Endothelial cell (in vitro differentiated cells): ENCODE measurements at places on chromosomes 3 and 15.

- no peak for DNase-seq
Observed at GRCh38 chr3:18246336-18247060, 178.6 kb downstream of the SATB1 start.

- no peak for DNase-seq
Observed at GRCh38 chr3:49769926-49770325, 16.4 kb downstream of the IP6K1 start.

GRCh38 chr3:100902572-100902971 is 90.6 kb downstream of the ABI3BP start:
- DNase-seq = no peak

DNA sequence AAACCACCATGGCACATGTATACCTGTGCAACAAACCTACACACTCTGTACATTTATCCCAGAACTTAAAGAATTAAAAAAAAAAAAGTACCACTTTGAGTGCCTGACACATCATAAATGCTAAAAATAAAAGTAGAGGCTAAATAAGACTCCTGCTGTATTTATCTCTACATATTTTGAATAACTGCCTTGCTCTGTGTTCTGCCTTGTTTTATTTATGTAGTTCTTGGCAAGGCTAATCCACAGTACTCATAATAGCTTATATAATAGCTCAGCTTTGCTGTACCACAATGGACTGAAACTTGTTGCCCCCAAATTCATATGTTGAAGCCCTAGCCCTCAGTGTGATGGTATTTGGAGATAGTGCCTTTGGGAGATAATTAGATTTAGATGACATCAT is 95.4 kb upstream of the ADAMTS9 start:
- no peak for DNase-seq

DNA sequence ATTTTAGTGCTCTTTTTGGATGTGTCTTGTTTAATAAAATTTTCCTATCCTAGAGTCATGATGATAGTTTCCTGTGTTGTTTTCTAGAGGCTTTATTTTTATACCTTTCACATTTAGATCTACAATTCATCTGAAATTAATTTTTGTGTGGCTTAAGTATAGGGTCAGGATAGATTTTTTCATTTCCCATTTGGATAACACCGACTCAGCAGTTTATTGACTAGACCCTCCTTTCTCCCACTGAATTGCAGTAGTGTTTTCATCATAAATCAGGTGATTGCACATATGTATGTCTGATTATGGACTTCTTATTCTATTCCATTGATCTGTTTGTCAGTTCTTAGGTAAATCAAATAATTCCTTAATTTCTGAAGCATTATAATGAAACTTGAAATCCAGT is 10.4 kb downstream of the PRR23A start:
- DNase-seq = no peak

DNA sequence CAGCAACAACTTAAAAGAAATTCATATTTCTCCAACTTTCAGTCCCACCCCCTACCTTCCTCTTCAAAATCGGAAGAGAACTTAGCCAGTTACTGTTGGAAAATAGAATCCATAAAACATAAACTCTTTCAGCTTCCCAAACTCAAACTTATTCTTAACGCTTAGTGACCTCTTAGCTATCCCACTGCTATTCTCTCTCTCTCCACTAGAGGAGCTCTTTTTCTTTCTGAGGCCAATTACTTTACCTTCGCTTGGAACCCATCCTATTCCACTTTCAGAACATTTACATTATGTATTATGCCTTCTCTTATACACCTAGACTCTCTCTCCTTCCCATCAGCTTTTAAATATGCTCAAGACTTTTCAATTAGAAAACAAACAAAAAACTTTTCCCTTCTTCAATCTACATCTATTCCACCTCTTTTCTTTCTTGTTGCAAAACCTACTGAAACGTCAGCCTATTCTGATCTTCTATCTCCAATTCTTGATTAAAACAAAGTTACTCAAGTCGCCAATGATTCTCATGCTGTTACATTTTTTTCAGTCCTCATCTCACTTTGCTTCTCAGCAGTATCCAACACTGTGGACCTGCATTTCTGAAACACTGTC is 13.4 kb upstream of the GHSR start:
- DNase-seq = no peak

- DNase-seq = no peak
Observed at GRCh38 chr3:12325586-12326515, 37.0 kb downstream of the PPARG start.
